ENCODE measurements at places on chromosomes 1 and 21. TPM values are rescaled to one million over a fixed set of nuclear protein-coding genes. Genes with fewer than 3 reads are reported as not detected.

DNA sequence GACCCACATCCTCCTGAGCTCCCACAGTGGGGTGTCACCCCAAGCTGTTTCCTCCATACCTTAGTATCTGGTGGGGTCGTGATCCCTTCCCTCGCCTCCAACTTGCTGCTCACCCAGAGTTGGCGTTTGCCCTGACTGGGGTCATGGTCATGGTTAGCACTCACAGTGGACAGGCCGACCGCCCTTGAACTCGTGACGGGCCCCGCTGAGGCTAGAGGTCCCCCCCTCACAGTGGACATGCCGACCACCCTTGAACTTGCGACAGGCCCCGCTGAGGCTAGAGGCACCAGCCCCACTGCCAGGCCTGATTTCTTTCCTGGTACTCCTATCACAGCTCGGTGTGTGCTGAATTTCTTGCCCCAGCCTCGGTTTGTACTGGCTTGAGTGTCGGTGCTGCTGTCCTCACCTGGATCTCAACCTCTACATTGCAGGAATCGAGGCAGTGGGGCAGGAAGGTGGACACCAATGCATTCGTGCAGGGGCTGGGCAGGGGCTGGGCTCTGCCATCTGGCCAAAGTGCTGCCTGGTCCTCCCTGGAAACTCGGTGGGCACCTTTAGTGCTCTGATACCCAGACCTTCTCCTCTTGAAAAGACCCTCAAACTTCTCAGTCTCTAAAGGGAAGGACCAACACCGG, 37.5 kb upstream of the AJAP1 start:
- no peak for DNase-seq

DNA sequence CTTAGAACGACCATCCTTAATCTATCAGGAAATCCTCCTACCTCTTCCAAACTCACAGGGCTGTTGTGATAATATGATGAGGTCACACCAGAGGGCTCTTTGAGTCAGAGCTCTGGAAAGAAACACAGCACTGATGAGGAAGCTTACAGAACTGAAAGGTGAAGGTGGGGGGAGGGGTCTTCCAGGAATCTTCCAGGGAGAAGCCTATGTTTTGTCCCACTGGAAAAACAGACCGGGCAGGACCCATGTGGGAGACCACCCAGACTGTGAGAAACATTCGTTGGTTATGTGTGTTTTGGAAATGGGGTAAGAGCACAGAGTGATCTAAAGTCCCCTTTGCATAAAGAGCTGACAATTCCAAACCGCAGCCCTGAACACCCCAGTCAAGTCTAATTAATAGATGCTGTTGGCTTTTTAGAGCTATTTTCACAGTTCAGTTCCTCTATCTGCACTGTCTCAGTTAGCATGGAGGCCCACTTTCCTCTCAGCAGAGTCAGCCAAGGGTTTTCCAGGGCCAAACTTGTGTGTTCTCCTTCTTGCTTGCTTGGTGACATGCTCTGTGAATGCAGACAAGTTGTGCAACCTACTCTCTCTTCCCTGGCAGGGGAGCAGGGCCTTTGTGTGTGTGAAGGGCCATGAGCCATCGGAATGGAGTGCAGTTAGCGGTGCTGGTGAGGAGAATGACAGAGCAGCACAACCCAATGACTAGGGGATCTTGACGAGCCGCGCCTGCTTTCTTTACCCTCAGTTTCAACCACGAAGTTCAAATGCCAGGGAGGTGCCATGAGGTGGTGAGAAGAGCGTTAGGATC, 12.3 kb downstream of the PHLDA3 start:
- no peak for DNase-seq

DNA sequence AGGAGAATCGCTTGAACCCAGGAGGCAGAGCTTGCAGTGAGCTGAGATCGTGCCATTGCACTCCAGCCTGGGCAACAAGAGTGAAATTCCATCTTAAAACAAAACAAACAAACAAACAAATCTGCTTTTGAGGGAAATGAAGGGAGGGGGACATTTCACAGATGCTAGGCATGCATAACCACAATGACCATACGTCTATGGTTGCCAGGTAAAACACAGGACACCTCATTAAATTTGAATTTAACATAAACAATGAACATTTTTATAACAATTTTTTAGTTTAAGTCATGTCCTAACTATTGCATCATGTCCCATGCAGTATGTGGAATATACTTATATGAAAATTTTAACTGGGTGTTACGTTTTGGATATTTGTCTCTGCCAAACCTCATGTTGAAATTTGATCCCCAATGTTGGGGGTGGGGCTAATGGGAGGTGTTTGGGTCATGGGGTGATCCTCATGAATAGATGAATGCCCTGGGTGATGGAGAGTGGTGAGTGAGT, 31.0 kb upstream of the ZBTB18 start:
- no peak for DNase-seq

GRCh38 chr1:29574871-29575270, 338.5 kb downstream of the PTPRU start:
- DNase-seq: no peak

GRCh38 chr1:6783221-6783620, 2.0 kb upstream of the CAMTA1 start:
- no peak for DNase-seq

DNA sequence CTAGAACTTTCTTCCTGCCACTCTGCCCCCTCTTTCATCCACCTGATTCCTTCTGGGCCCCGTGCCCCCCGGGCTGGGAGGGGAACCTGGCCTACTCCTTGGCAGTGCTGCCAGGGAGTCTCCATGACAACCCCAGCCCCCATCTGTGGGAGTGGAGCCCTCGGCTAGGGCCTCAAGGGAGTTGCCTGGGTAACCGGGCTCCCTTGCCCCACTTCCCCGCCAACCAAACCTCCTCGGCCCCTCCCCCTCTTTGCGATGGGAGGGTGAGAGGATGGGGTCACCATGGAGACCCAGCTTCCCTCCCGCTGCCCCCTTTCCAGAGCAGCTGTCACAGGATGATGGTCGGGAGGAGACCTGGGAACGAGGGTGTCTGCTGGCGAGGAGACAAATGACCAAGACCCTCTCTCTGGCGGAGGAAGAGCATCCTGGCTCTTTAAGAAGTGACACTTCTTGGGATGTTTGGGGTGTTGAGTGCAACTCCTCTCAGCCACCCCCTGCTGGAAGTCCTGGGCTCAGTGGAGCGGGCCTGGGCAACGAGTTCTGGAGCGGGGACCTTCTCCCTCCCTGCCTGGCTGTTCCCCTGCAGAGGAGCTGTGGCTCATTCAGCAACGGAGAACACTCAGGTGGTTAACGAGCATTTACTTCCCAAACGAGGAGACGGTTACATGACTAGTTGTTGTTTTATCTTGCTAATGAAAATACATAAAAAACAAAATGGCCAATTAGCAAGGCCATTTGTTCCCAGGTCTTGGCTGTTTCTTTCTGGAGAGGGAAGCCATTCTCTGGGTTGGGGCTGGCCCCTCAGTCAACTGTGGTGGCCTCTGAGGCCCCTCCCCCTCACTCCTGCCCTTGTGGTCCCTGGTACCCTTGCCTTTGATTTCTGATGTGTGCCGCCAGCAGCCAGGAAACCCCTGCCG, 82.8 kb downstream of the UBIAD1 start:
- DNase-seq: no peak

DNA sequence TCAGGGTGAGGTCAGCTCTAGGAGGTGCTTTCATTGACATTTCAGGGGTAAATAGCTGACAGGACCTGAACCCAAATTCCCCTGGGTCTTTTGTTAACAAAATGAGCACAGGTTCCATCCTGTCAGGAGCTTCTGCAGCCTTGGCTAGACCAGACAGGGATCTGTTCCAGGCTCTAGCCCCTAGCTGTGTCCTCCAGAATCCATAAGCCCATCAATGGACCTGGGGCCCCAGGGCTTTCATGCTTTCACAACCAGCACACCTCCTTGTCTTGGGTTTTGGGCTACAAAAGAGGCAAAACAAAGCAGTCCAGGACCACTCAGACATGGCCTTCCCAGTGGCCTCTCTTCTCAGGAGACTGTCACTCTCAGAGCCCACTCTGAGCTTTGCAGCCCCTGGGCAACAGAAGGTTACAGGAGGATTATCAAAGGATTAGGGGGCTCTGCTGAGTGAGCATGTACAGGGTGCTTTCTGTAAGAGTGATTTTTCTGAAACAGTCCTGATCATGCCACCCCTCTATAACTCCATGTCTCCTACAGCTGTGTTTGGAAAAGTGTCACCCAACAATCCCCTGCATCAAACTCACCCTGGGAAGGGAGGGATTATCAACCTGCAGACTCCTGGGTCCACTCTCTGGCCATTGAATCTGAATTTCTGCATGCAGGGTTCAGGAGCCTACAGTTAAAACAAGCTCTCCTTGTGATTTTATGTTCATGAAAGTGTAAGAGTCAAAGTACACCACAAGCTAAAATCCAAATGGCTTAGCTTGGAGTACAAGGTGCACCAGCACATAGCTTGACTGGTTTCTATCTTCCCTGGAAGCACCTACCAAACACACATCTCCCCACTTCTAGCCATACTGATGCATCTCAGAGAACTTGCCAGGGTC, 67.7 kb upstream of the GCLM start:
- no peak for DNase-seq

DNA sequence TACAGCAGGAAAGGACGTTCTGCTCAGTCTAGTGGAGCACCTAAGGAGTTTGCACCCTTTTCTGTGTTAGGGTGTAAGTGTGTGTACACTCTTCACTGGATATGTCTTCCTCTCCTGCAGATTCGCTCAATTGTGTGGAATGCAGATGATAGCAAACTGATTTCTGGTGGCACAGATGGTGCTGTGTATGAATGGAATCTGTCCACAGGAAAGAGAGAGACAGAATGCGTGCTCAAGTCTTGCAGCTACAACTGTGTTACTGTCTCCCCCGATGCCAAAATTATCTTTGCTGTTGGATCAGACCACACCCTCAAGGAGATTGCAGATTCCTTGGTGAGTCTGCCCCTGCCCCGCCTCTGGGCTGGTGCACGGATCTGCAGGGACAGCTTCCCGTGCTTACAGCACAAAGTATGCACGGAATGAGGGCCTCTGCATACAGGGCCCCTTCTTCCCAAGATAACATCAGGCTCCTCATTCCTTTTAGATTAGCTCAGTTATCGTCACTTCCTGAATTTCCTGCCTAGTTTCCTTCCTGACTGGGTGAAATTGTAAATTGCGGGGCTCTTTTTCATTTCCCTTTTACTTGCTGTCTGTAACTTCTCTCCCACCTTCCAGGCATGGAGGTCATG, 34.6 kb downstream of the CFAP57 start:
- DNase-seq: peak; percentile 27

The OR2AK2 gene
- total RNA-seq: not detected

The OR2T5 gene
- not detected for total RNA-seq

The KRTAP10-10 gene
- not detected for total RNA-seq

The GJA9 gene
- 0.26 TPM for total RNA-seq

The BRINP3 gene
- total RNA-seq: 0.35 TPM

The CELA2B gene
- total RNA-seq: 0.35 TPM

The COL8A2 gene
- 10.8 TPM for total RNA-seq
